ENCODE measurements at places on chromosomes 12 and 14. TPM values are rescaled to one million over a fixed set of nuclear protein-coding genes. Genes with fewer than 3 reads are reported as not detected.

FBXO33 gene
- 17.5 TPM for polyA plus RNA-seq

KLRC4 gene
- polyA plus RNA-seq = not detected

HVCN1 gene
- 15.2 TPM for polyA plus RNA-seq

MGST1 gene
- polyA plus RNA-seq = not detected

DNA sequence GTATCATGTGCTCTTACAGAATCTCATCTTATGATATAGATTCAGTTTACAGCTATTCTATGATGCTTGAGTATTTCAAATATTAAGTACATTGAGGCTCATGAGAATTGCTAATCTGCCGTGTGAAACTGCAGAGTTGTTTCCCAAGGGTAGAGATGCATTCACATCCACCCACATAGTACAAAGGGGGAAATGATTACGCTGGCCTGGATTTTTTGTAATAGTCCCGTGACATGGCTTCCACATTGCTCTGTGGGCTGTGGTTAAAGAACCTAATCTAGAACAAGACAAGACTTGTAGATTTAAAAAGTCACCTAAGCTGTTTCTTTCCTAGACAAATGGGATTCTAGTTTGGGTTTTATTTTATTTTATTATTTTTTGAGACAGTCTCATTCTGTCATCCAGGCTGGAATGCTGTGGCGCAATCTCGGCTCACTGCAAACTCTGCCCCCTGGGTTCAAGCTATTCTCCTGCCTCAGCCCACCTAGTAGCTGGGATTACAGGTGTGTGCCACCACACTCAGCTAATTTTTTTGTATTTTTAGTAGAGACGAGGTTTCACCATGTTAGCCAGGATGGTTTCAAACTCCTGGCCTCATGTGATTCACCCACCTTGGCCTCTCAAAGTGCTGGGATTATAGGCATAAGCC lies 13.0 kb upstream of the RIOX1 start:
- DNase-seq = no peak

DNA sequence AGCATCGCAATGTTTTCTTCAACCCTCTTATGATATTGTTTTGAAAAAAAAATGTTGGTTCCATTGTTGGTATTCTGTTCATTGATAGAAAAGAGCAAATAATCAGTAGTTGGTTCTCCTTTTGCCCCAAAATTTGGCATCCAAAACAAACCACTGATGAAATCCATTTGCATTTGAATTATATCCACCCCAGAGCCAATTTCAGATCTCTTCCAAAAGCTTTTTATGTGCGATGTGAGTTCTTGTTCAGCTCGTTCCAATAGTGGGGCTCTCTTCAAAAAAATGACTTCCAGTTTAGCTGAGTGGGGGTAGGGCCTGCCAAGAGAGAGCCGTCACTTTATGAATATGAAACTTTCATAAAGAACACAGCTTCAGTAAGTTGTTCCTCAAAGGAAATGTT lies 130.7 kb downstream of the DIO2 start:
- no peak for DNase-seq

CCDC175 gene
- not detected for polyA plus RNA-seq

WNT1 gene
- 0.24 TPM for polyA plus RNA-seq

DNA sequence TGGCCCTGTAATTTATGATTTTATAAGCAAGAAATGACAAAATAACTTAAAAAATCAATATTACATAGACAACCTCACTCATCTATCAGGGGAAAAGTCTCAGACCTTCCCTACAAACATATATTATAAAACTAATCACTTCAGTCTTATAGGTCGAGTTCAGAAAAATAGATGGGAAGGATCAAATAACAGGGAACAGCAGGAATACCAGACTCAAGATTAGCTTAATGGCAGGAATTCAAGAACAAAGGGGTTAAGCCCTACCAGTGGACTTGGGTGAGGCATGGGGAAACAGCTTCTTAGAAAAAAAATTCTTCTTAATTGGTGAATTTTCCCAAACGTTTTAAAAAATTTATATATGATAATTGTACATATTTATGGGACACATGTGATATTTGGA lies 51.6 kb upstream of the CRY1 start:
- DNase-seq = no peak

DNA sequence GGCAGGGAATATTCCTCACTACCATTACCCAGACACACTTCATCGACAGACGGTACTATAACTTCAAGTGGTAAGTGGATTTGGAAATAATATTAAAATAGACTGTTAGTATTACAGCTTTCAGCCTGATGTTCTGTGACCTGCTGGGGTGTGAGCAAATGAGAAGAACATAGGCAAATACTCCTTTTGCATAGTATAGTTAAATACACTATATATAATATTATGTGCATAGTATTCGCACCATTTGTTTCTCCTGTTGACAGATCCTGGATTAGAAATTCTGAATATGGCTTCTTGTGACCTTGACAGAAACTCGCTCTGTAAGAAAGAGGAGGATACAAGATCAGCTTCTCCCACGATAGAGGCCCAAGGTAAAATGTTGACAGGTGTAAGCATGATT lies 115.6 kb downstream of the DNAI7 start:
- DNase-seq = no peak

GRCh38 chr12:12733118-12733517 lies 15.9 kb downstream of the CDKN1B start:
- no peak for DNase-seq

FAM186B gene
- 0.13 TPM for polyA plus RNA-seq

RNF212B gene
- polyA plus RNA-seq = not detected

DNA sequence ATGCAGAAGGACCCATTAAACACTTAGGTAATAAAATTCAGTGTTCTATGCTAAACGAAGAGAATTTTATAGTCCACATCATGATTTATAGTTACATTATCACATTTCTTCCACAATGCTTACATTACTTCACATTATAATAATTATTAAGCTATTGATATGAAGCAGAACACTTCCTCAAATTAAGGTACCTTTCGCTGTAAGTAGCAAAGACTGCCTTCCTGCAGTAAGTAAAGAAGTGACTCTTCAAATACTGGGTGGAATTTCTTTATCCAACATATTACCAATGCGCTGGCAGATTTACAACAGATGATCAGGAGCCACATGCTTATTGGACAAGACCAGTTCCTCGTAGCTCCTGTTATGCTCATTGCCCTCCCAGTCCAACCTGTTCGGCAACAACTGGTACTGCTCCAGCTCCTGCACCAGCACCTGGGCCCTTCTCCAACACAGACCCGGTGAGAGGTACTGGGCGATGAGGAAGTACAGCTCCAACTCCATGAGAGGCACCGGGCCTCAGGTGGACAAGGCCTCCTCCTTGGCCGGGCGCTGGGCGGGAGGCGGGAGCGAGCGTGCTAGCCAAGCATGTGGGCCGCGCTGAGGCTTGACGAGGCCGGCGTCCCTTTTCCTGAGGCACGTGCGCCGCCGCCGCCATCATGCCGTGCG lies 210.7 kb upstream of the ATP2B1 start:
- DNase-seq = no peak

- no peak for DNase-seq
Measured at GRCh38 chr14:21589317-21589716, 9.4 kb upstream of the OR10G3 start.

GRCh38 chr14:64442300-64442988 lies 22.9 kb upstream of the AKAP5 start:
- DNase-seq = no peak

DNA sequence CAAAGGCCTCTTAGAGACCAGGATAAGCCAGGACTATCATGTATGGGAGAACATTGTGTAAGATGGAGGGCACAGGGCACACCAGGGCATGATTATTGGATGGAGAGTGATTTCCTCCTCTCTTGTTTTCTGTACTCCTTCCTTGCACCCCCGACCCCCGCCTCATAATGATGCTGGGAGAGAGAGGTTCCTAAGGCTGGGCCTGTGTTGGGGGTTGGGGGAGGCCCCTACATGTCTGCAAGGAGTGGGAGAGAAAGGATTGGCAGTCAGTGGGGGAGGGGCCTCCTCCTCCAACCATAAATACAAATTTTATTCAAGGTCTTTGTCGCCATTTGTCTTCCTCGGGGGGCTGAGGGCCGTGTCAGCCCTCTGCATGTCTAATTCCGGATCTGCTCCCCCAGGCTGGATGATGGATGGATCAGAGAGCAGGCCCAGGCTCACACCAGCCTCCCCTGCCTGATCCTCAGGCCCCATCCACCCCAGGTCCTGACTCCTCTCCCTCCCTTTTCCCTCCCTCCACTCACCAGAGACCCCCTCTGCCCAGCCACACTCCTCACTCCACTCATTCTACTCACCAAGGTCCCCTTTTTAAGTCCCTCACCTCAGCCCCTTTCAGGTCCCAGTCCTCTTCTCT lies 2.0 kb upstream of the C1QL4 start:
- no peak for DNase-seq

CABP1 gene
- not detected for polyA plus RNA-seq

SPX gene
- polyA plus RNA-seq = 0.54 TPM

GRCh38 chr14:22432348-22432976 lies 156.6 kb downstream of the DAD1 start:
- DNase-seq = no peak

LALBA gene
- polyA plus RNA-seq = not detected

DNA sequence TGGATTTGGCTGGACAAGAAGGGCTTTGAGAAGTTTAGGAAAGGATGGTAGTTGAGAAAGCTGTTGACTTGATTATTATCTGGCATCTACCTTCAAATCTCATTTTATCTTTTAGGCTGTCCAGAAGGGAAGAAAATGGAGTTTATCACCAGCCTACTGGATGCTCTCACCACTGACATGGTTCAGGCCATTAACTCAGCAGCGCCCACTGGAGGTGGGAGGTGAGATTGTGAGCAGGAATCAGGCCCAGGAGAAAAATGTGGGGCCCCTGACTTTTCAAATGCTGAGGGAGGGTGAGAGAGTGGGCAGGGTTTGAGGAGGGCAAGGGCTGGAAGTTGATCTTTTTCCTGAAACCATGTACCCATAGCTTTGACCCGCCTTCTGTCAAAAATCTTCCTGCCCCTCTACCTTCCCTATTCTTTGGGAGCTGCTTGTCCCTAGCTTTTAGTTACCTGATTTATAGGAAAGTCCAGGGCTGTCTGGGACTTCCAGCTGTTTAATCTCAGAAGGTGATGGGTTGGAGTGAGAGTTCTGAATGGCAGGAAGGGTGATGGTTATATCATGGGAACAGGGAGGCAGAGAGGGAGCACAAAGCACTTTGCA lies 134.2 kb downstream of the SMOC1 start:
- DNase-seq = no peak

- DNase-seq = no peak
Measured at GRCh38 chr12:117404203-117404853, 42.9 kb upstream of the NOS1 start.

CLEC9A gene
- not detected for polyA plus RNA-seq

GRCh38 chr14:76918256-76918781 lies 92.1 kb downstream of the LRRC74A start:
- DNase-seq = no peak

DNA sequence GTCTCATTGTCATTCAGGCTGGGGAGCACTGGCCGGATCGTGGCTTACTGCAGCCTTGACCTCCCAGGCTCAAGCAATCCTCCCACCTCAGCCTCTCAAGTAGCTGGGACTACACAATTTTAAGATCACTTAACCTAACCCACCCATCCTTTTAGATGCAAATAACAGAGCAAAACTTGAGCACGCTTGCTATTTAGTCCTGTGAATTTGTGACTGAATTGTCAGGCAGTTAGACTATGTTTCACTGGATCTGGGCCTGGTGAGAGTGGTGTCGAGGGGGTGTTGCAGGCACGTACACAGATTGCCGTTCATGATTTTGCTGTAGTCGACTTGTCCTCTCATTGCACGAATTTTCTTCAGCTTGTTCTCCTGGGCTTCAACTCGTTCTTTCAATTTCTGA lies 38.2 kb downstream of the ZFYVE21 start:
- DNase-seq = no peak

ANKRD33 gene
- not detected for polyA plus RNA-seq

DNA sequence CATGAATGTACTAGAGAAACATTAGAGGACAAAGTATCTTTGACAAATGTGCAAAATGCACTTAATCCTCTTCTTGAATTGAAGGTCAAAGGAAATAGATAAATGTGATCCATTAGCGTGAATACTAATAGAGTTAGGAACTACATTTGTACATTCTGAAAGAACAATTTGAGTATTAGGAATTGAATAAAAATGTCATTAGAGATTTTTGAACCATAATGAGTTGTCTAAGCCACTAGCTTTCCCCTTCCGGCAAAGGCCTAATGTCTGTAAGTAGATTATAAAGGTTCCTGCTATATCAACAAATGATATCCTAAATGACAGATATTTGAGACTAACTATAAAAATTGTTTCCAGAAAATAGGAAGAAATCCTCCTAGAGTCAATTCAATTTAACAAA lies 59.8 kb downstream of the KIF21A start:
- DNase-seq = no peak

DNA sequence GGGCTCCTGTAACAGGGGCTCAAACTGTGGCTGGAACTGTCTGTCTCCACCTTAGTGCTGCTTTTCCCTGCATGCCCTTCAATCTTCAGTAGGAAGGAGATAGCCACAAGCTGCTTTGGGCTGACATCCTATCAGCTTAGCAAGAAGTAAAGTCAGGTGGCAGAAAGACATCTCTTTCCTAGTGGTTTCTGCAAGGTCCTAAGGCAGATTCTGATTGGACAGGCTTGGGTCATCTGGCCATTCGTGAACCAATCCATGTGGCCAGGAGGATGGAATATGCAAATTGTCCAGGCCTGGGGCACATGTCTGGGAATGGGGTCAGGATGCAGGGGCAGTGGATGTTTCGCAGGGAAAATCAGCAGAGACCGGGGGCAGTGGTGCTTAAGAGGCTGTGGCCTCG lies 5.2 kb downstream of the RITA1 start:
- no peak for DNase-seq

DNA sequence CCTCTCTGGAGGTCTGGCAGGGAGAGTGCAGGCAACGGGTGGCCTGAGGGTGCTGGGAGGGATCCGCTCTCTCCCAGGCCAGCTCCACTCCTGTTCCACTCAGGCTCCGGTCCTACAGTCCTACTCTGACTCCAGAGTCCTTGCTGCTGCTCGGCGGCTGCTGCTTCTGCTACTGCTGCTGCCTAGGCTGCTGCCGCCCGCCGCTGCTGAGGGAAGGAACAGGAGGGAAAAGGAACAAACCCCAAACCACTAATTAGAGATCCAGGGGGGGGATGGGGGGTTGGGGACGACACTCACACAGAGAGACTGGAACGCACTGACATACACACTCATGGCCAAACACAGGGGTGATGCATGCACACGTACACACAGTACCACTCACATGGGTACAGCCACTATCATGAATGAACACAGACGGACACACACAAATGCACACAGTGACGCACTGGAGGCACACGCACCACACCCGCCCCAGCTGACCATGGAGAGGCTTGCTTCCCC lies at the start of gene SP7:
Gene SP7, minus strand, starts transcription at position 174 of the 501 bp plus-strand sequence. CDS start 708 bp downstream, outside the sequence.
- DNase-seq = no peak

- DNase-seq = peak; percentile 20
Measured at GRCh38 chr14:69708586-69709560, 58.1 kb upstream of the SRSF5 start.

TMBIM6 gene
- polyA plus RNA-seq = 916 TPM

FAM222A gene
- 0.08 TPM for polyA plus RNA-seq

TSHR gene
- polyA plus RNA-seq = not detected

HPD gene
- not detected for polyA plus RNA-seq
